Airway epithelial cell (primary cell): ENCODE measurements at places on chromosomes 1 and 21. TPM values are rescaled to one million over a fixed set of nuclear protein-coding genes. Genes with fewer than 3 reads are reported as not detected.

OLFML2B gene
- not detected in 2 replicates for total RNA-seq

PRKAA2 gene
- 1.5 and 1.9 TPM in 2 replicates for total RNA-seq

SPRR2A gene
- 8.3 and 8.4 TPM in 2 replicates for total RNA-seq

TLCD4 gene
- total RNA-seq, result 0.14 and 0.23 TPM in 2 replicates

F13B gene
- not detected in 2 replicates for total RNA-seq

DMRTA2 gene
- total RNA-seq, result 6.5 and 7.9 TPM in 2 replicates

TMEM200B gene
- total RNA-seq, result 0.63 and 1.5 TPM in 2 replicates

TCHHL1 gene
- total RNA-seq, result not detected in 2 replicates

SLX9 gene
- 30.8 and 37.9 TPM in 2 replicates for total RNA-seq

SELE gene
- total RNA-seq, result not detected in 2 replicates

CCDC27 gene
- not detected in 2 replicates for total RNA-seq

AMY2B gene
- 0.37 and 1.5 TPM in 2 replicates for total RNA-seq
